ENCODE measurements at places on chromosomes 2 and 18.
A peak's percentile ranks its signal among the peaks of the same experiment; 100 is the strongest.

GRCh38 chr18:53527365-53527764 lies 697.1 kb downstream of the MBD2 start:
- no peak for DNase-seq

GRCh38 chr2:237154082-237154638 lies 68.5 kb downstream of the COPS8 start:
- DNase-seq, result peak; percentile 23

GRCh38 chr2:179268277-179268925 lies 3.8 kb upstream of the SESTD1 start:
- DNase-seq, result no peak

GRCh38 chr18:32302806-32303205 lies 113.0 kb downstream of the MEP1B start:
- no peak for DNase-seq

DNA sequence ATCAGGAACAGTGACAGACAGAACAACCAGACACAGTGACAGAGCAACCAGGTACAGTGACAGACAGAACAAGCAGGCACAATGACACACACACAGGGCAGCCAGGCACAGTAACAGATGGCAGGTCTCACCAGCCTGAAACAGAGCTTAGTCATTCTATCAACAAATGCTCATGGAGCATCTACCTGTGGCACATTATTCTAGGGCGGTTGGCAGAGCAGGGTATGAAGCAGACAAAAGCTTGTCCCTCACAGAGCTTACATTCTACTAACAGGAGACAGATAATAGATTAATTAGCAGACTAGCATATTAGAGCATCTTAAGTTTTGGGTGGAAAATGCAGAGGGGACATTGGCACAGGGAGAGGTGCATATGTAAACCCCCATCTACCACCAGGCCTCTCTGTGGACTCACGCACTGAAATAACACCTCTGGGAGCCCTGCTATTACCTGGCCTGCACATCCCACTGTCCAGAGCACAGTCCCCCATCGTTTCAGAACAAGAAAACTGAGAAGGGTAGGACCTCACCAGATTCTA lies 64.1 kb upstream of the RAB6C start:
- no peak for DNase-seq

DNA sequence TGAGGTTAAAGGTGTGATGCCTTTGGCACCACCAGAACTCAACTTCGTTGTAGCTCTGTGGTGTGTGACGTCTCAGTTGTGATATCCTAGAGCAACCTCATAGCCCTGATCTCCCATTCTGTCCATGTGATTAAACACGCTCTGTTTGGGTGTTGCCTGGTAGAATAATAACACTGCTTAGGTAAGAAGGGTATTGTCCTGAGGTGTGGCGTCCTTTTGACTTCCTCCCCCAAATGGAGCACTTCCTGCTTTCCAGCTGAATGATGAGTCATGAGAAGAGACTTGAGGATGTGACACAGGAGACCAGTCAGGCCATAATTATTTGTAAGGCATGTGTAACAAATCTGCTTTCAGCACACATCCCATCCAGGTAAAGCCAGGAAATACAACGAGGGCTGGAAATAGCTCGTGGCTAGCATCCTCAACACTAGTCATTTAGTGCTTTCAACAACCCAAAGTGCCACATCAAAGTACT lies 100.7 kb downstream of the RAPGEF4 start:
- no peak for DNase-seq

GRCh38 chr18:13217466-13217961 lies 1.0 kb upstream of the LDLRAD4 start:
- DNase-seq, result no peak

GRCh38 chr2:190791347-190791975 lies 89.2 kb upstream of the GLS start:
- DNase-seq, result peak; percentile 37

GRCh38 chr2:22360735-22361374 lies 1024.1 kb upstream of the KLHL29 start:
- DNase-seq, result no peak

GRCh38 chr2:26175466-26176278 lies 2.8 kb downstream of the GAREM2 start:
- no peak for DNase-seq

GRCh38 chr2:221444106-221444505 lies 128.0 kb downstream of the EPHA4 start:
- no peak for DNase-seq

DNA sequence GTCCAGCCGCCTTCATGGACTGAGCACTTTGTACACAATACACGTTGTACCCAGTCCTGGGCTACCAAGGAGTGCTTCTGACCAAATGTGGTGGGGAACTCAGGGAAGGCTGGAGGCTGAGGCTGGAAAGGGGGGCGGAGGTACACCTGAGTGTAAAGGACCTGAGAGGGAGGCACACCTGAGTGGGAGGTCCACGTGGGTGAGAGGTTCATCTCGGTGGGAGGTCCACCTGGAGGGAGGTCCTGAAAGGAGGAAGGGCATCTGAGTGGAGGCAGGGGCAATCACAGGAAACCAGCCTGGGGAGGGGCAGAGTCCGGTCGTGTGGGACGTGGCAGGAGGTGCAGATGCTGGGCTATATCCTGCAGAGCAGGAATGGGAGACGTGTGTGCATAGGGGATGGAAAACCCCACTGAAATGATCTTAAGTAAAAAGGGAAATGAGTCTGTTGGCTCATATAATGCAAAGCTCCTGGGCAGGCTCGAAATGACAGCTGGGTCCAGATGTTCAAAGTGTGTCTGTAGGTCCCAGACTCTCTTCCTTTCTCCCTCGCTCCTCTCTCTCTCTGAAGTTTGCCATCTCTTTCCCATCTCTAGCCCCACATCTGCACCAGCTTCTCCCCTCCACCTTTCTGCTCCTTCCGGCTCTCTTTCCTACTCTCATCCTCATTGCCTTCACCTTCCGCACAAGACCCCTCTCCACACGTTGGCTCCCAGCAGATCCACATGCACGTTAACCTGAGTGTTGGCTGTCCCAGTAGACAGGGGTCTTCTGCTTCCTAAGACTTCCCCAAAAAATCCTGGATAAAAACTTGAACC lies 137.7 kb downstream of the PXDN start:
- DNase-seq, result no peak

DNA sequence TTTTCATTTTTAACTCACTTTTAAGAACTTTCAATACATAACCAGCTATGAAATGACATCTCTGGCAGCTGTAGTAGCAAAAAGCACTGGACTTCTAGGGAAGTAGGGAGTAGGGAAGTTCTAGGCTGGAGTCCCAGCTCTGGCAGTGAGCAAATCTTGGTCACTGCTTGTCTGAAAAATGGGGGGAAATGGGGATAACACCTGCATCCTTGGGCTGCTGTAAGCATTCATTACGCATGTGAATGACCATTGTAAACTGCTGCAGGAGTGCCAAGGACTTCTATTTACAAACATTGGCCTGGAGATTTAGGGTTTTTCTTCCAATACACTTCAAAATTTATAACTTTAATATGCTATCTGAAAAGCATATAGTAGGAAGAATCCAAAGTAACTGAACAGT lies 972 bp upstream of the MPP4 start:
- no peak for DNase-seq

DNA sequence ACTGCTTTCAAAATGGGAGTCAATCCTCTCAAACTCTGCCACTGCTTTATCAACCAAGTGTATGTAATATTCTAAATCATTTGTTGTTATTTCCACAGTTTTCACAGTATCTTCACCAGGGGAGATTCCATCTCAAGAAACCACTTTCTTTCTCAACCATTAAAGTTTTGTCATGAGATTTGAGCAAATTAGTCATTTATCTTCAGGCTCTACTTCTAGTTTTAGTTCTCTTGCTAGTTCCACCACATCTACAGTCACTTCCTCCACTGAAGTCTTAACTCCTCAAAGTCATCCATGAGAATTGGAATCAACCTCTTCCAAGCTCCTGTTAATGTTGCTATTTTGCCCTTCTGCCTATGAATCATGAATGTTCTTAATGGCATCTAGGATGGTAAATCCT lies 545.8 kb downstream of the ARHGAP15 start:
- no peak for DNase-seq

GRCh38 chr18:419541-420175 lies 80.8 kb downstream of the COLEC12 start:
- DNase-seq, result no peak

DNA sequence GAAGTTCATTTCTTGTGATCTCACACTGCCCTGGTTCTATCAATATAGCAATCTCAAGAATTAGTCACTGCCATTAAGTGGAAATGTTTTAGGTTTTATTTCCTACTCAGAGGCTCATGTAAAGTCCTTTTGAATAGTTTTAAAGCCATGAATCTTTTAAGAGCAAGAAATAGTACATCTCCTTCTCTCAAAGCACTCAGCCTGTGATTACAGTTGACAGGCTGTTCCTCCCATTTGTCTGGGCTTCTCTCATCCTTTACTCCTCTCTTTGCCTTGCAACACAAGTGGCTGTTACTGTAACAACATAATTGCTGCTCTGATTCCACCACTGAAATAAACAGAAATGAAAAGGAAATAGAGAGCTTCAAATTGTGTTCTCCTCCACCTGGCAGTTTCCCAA lies 18.4 kb downstream of the GRP start:
- no peak for DNase-seq

GRCh38 chr2:20666304-20667150 lies at the start of gene GDF7:
Gene GDF7, plus strand, starts transcription at chr2:20667144. Its CDS starts 96 bp downstream, at chr2:20667240.
- DNase-seq, result no peak

DNA sequence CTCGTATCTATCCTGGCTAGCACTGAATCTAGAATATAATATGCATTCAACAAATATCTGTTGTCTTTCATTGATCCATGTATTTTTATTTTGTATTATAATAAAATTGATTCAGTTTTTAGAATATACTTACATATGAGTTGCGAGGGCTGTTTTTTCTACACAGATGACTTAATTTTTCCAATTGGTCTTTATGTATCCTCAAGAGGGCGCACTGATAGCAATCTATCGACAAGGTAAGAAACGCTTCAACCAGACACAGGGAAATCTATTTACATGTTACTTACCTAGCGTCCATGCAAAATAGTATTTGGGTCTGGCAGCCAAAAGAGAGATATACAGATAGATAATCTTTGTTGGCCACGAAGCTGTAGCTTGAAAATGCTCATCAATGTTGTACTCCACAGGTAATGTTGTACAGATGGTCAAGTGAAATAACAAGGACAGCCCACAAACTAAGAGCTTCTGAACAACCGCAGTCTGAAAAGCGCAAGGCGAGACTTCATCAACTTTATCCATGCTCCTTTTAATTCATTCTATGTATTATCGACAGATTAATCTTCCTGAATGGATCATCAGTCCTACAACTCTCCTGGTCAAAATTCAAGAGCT lies 35.5 kb upstream of the KIDINS220 start:
- DNase-seq, result no peak
